ENCODE measurements at places on chromosomes 2 and 18.

- DNase-seq: no peak
Observed at GRCh38 chr18:45218436-45218835, 396.8 kb upstream of the SLC14A2 start.

DNA sequence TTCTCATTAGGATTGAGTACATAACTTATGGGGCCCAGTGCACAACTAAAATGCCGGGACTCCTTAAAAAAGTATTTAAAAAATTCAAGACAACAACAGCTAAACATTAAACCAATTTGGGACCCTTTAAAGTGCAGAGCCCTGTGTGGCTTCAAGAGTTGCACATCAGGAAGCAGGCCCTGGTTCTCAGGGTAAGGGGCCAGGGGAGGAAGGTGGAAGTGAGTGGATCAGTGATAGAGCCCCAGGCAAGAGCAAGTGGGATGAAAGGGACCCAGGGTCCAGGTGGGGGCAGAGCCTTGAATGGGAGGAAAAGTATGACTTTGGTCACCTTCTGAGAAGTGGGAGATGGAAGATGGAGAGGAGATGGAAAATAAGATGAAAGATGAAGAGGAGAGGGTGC, 2.3 kb upstream of the FHOD3 start:
- no peak for DNase-seq

DNA sequence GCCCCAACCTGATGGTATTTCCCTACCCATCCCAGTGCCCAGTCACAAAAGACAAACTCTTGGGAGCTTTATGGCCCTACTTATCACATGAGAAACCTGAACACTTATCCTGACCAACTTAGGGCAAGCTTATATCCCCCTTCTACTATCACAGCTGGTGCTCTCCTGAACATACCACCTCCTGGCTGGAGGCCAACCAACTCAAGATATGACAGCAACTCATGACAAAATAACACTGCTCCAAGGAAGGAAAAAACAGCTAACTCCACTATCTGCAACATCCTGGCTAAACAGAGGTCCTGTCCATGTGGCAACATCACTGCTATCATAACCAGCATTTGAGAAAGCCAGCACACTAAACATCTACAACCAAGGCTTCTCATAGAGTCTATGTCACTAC, 20.9 kb upstream of the CLASP1 start:
- DNase-seq: no peak

- no peak for DNase-seq
Observed at GRCh38 chr18:51578406-51578980, 381.0 kb upstream of the MEX3C start.

DNA sequence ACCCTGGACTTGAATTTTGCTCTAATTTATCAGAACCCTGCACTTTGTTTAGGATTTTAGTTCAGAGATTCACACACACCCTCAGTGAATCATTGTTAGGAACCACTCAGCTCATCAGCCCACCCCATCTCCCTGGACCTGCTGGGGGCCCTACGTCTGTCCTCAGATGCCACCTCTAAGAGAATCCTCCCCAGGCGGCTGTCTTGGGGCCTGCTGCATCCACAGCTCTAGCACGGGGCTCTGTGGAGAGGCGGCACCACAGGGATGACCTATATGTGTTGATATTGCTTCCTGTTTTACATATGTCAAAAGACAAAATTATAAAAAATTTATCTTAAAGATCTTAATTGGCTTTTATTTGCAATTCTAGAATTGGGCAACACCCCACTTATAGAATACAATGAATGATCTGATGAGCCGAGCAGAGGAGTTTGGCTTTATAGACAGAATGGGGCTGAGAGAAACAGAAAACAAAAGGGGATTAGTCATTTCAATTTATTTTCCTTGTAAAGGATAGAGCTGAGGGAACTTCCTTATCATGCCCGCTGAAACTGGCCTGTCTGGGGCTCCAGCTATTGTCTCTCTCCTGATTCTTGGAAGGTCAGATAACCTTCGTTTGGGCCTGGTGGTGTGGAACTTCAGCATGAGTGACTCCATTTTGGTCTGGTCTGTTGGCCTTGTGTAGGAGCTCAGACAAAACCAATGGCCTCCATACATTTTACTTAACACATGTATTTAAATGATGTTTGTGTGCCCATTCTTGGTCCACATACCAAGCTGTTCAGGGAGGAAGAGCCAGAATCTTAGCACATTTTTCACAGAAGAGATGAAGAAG, 1.4 kb downstream of the MYO7B start:
- no peak for DNase-seq

GRCh38 chr18:55421308-55421614, 166.7 kb downstream of the TCF4 start:
- DNase-seq: no peak

DNA sequence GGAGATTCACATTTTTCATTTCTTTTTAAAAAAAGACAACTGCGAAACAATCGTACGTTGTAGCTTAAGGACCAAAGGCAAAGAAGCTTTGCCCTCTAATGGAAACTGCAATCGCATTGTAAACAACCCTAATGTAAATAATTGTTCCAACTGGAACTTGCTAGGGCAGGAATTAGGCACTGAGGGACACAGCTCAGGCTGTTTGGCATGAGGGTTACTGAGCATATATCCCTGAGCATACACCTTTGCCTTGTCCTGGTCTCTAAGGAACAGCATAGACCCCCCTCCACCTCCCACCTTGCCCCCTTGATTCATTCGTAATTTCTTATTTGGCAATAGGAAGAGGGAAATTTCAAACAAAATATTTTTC, 396.4 kb downstream of the LNPK start:
- no peak for DNase-seq

- DNase-seq: no peak
Observed at GRCh38 chr18:25373432-25374179, 21.6 kb upstream of the ZNF521 start.
